ENCODE measurements at places on chromosomes 16 and 17.
A peak's percentile ranks its signal among the peaks of the same experiment; 100 is the strongest.

DNA sequence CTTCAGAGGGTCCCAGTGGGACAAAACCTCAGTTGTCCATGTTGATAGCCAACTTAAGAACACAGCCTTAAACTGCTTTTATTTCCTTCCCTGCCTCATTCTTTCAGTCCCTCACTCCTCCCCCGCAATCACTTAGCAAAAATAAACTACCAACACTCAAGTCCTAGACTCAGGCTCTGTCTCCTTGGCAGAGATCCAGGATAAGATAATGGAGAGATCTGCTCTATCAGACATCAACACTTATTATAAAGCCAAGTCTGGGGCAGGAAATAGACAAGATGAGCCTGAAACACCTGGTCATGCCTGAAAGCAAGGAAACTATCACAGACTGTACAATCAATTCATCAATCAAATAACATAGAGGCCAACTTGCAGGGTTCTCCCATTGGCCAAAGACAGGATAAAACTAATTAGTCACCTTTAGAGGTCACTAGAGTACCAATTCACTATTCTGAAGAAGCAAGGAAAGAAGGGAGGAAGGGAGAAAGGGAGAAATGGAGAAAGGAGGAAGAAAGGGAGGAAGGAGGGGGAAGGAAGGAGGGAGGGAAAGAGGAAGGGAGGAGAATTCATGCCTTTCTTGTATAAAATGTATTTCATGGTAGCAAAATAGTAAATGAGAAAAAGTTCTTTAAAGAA is 15.7 kb downstream of the HYDIN start:
- DNase-seq = no peak

GRCh38 chr17:61770043-61770442 is 93.3 kb downstream of the BRIP1 start:
- no peak for DNase-seq

DNA sequence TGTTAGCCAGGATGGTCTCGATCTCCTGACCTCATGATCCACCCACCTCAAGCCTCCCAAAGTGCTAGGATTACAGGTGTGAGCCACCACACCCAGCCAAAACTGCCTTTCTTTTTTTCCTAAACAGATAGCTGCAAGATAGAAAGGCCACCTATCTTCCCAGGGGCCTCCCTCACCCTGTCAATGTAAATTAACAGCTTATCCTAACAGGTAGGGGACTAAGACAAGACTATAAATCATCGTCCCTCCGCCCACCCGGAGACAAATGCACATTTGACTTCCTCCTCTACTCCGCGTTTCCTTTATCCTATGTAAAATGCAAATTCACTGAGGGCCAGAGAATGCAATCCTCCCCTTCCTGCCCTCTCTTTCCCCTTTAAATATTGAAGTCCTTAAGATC is 71.4 kb downstream of the MARF1 start:
- no peak for DNase-seq

DNA sequence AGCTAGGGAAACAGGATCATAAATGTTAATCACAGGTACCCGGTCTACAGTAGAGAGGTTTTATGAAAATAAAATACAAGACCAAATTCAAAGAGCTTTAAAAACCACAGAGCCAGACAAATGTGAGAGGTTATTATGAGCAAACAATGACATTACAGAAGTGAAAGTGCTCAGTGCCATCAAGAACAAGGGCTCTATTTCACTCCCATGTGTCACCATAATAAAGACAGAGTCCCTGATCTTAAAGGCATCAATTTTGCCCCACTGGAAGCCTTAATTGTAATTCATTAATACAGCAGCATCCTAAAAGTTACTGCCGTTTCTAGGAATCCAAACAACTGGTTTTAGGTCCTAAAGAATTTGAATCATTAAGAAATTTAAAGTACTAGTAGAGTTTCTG is 43.7 kb upstream of the CDRT4 start:
- no peak for DNase-seq

- peak; percentile 29 for DNase-seq
These were observed 754 bp upstream of the SLFN11 start for GRCh38 chr17:35373984-35374765.

DNA sequence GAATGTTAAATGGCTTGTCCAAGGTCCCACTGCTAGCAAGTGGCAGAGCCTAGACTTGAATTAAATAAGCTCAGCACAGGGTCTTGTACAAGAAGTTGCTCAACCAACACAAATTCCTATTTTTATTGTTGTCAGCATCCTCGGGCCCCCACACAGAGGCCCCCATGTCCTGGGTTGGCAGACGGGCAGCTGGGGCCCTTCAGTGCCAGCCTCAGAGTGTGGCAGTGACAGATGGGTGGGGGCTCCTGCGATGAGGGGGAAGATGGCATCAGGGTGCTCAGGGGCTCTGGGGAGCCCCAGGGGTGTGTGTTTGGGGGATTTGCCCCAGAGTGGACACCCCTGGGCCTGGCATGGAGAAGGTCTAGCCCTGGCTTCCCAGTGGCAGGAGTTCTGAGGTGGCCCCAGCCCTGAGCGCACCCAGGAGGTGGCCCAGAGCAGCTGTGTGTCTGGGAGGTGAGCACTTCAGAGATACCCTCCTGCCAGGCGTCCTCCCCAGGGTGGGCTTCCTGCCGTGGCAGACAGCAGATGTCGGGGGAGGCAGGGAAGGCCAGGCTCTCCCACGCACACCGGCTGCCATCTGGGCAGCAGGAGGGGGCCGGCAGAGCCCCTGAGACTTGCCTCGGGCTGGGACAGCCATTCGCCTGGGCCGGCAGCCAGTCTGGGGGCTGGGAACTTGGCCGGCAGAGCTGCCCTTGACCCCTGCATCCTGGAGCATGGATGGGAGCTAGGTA is 150.8 kb downstream of the C16orf78 start:
- DNase-seq = no peak

DNA sequence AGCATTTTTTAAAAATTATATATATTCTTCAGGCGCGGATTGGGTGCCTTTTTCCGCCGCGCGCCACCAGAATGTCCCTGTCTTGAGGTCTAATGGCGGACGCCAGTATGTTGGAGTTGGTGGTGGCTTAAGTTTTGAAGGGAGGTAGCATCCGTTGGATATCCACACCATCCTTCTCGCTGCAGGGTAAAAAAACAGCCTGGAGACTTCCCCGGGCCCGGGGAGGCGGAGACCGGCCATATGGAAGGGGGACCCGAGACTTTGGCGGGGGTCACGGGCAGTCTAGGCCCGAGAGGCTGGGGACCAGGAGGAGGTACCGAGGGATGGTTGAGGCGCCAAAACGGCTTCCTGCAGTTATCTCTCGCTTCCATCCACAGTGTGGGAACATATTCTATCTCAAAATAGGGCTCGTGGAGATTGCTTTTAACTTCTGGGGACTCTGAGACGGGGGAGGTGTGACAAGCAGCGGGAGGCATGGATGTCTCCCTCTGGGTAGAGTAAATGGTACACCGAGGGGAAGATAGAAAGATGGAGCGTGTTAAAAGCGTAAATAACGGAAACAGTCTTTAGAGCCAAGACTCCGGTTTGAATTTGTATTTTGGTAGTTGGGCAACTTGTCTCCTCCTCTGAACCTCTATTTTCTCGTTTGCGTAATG is at the start of gene SF3B3:
TSS of gene SF3B3 (plus strand) at position 74 of the 656 bp plus-strand sequence. CDS start 2,841 bp downstream, outside the sequence.
- DNase-seq = peak; percentile 52

- DNase-seq = no peak
These were observed 16.8 kb downstream of the LASP1 start for GRCh38 chr17:38886643-38887010.

DNA sequence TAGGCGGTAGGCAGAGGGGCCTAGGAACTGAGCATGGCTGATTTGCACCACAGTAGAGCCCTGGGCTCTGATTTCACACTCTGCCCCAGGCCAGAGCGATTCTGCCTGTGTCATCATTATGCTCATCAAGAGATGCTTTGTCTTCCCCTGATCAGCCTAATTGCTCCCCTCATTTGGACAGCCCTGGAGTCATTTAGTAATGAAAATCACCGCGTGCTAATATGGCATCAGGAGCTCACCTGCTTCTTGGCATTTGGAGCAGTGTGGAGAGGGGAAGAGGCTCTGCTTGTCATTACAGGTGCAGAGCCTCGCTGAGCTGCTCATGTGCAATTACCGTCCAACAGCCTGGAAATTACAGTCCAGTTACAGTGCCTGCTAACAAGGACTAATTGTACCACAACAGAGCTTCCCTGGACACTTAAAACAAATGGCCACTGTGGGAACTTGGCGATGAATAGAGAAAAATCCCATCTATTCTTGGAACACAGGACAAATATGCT is 157.1 kb upstream of the WSCD1 start:
- DNase-seq = no peak

- no peak for DNase-seq
These were observed 1.7 kb downstream of the CRAMP1 start for GRCh38 chr16:1613728-1614455.

GRCh38 chr17:62611292-62611691 is 16.2 kb upstream of the MRC2 start:
- no peak for DNase-seq

GRCh38 chr17:17523001-17523730 is 27.0 kb upstream of the RASD1 start:
- DNase-seq = no peak

- DNase-seq = no peak
These were observed 18.7 kb downstream of the CES4A start for GRCh38 chr16:67006930-67007658.

DNA sequence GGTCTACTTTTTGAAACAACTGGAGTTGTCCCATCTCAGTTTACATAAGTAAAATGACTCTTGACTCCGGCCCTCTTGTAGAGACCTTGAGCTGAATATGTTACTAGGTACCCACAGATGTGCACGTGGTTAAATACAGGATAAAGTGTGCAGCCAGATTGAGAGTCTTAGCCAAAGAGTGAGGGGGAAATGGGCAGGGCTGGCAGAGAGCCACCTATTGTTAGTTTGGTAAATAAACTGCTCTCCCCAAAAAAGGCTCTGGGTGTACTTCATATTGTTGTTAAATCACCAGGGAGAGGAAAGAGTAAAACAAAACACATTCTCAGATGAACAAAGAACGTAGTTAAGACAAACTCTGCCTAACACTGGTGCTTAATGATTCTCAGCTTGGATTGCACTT is 20.3 kb downstream of the G6PC1 start:
- DNase-seq = no peak

DNA sequence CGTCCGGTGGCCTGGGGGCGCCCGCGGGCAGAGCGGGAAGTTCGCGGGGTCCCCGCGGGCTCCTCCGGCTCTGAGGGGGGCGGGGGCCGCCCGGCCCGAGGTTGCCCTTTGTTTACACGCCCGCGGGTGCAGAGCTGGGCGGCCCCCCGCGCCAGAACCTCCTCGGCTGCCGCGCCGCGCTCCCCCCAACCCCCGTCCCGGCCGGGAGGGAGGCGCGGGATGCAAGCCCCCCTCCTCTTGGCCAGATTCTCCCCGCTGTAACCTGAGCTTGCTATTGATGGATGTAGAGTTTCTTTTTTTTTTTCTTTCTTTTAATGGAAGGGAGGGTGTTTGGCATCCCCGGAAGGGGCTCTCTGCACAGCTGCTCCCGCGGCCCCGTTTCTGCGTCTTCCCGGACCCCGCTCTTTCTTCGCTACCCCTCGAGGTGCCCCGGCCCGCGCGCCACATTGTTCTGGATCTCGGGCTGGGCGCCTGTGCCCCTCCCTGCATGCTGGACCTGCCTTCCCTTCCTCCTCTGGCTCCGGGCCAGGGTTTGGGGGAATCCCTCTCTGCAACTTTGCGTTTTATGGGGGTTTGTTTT is 646 bp downstream of the CBX2 start:
- DNase-seq = no peak

- no peak for DNase-seq
These were observed 10.3 kb downstream of the NATD1 start for GRCh38 chr17:21242780-21243515.

GRCh38 chr16:4891886-4892216 is 44.6 kb downstream of the UBN1 start:
- DNase-seq = no peak

DNA sequence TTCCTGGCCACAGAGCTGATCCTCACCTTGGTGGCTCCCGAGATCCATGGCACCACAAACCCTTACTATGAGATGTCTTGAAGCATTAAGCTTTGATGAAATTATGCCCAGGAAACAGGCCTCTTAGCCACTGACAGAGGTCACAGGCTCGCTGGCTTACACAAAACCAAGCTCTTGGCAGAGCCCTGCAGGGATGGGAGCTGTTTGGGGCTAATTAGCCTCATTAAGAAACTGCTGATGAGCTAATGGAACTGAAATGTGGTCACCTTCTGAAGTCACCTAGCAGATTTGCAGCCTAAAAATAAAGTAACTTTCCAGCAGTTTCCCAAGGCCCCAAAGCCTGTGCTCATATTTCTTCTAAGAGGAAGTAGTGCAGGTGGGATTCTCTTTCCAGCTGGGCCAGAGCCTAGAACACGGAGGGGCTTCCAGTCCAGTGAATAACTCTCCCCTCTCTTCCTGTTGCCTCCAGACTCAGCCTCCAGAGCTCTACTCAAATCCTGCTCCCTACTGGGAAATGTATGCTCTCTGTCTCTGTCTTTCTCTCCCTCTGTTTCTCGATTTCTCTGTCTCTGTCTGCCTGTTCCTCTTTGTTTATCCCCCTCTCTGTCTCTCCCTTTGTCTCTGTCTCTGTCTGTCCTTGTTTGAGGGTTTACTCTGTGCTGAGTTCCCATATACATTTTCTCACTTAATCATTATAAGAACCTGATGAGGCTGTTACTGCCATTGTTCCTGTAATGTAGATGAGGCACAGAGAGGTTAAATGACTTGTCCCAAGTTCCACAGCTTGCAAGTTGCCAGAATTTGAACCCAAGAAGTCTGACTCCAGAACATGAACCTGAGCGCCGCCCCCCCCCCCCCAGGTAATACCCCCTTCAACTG is 338.9 kb downstream of the CA10 start:
- DNase-seq = no peak

- DNase-seq = no peak
These were observed 16.4 kb upstream of the ALOX15B start for GRCh38 chr17:8022360-8023003.

DNA sequence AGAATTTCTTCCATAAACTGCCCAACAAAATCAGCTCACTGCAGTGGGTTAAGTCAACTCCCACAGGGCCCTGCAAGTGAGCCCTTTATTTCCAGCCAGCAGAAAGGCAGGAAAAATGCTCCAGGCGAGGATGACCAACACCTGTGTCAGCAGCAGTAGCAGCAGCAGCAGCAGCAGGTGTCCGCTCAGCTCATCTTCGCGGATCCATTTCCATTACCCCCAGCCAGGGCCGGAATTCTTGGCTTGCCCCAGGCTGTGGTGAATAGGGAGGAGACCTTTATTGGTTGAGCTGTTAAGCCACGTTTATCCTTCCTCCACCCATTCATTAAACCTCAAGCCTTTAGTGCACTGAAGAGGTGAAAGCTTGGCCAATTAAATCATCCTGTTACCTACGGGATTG is 46.2 kb downstream of the MARCHF10 start:
- DNase-seq = no peak

GRCh38 chr16:996681-997080 is 15.1 kb downstream of the SOX8 start:
- no peak for DNase-seq
